ENCODE measurements at places on chromosomes 2 and 18.

- no peak for DNase-seq
Measured at GRCh38 chr2:219123356-219124135, 37.1 kb downstream of the NHEJ1 start.

GRCh38 chr2:234436482-234436837 lies 60.4 kb downstream of the ARL4C start:
- no peak for DNase-seq

DNA sequence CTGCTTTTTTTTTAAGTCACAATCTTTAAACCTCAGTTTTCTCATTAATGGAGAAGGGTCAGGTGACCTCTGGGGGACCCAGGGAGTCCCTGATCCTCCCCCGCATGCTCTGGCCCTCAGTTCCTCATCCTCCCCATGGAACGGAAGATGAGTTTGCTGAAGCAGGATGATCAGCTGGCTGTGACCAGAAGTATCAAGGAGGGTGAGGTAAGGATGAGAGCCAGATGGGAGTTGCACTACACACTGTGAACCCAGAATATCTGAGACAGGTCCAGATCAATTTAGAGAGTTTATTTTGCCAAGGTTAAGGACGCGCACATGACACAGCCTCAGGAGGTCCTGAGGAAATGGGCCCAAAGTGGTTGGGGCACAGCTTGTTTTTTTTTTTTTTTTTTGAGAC lies 3.8 kb downstream of the CATIP start:
- DNase-seq = no peak

- no peak for DNase-seq
Measured at GRCh38 chr2:237694415-237695194, 67.2 kb downstream of the LRRFIP1 start.

- no peak for DNase-seq
Measured at GRCh38 chr2:64672708-64673107, 19.0 kb upstream of the SERTAD2 start.

DNA sequence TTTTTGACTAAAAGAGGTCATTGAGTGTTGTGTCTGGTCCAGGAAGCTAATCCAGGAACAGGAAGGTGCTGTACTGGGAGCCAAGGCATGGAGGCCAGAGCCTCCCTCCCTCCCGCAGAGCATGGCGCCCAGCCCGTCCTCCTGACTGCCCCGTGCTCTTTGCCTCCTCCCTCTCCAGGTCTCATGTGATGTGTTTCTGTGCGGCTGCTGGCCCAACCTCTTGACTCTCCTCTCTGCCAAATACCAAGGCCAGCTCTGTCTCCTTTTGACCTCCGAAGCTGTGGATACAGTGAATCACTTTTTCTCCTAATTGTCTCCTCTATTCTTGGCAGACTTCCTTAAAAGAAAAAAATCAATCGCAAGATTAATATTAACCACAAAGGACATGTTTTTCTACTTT lies 284.1 kb downstream of the PHLPP1 start:
- no peak for DNase-seq

GRCh38 chr18:28606686-28607085 lies 429.8 kb upstream of the CDH2 start:
- DNase-seq = no peak

GRCh38 chr18:5937795-5938194 lies 42.5 kb upstream of the TMEM200C start:
- DNase-seq = no peak

DNA sequence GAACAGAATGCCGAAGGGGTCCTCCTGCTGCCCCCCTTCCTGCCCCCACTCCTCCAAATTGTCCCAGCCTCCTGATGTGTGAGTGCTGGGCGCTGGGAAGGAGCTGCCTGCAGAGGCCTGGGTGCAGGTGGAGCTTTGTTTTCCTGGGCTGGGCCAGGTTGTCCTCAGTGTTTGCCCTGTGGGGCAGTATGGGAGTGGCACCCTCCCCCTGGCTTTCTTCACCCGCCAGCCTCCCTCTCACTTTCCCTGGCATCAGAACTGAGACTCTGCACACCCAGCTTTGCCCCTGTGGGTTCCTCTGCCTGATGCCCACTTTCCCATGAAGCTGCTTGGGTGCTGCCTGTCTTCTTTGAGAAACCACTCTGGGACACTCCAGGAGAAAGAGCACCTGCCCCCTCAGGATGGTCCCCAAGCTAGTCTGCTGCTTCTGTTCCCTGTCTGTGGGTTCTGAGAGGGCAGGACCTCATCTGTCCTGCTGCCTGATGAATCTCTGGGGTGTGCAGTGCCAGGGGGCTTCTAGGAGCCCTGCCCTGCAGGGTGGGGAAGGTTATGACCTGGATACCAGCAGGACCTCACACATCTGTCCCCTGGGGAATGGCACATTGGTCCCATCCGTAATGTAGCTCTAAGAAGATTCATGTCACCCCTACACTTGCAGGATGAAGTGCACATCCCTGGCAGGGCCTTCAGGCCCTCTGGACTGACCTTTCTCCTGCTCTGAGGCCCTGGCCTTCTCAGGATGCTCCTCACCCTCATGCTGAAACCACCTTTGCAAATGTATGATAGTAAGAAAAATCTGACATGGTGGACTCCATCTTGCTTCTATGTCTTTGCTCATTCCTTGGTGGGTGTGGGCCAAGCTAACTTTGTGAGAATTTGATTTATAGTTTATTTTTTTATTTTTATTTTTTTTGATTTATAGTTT lies 146.8 kb upstream of the HS6ST1 start:
- DNase-seq = no peak

GRCh38 chr2:9641641-9642040 lies 10.8 kb upstream of the YWHAQ start:
- DNase-seq = peak; percentile 16

GRCh38 chr18:64037812-64038414 lies 68.0 kb downstream of the SERPINB8 start:
- DNase-seq = no peak

GRCh38 chr2:183383854-183384253 lies 259.6 kb downstream of the NUP35 start:
- DNase-seq = no peak

DNA sequence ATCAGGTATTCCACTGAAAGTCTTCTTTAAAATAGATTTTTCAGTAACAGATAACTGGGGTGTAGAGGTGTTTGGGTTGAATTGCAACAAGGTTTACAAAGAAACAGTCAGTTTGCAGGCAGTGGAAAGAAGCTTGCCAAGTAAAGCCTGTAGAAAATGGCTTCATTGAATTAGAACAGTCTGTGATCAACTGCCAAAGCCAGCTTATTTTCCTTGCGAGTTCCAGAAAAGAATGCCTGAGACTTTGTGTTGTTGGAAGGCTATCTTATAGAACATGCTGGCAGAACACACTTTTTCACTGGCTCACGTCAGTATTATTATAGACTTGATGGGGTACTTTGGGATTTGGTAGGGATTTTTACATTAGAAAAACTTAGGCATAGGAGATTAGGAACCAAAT lies 601.0 kb downstream of the XIRP2 start:
- no peak for DNase-seq

GRCh38 chr2:222322236-222322635 lies 23.4 kb upstream of the PAX3 start:
- DNase-seq = no peak

- no peak for DNase-seq
Measured at GRCh38 chr18:8224576-8224975, 384.7 kb upstream of the RAB12 start.

- no peak for DNase-seq
Measured at GRCh38 chr18:48994044-48994651, 43.4 kb upstream of the SMAD7 start.

DNA sequence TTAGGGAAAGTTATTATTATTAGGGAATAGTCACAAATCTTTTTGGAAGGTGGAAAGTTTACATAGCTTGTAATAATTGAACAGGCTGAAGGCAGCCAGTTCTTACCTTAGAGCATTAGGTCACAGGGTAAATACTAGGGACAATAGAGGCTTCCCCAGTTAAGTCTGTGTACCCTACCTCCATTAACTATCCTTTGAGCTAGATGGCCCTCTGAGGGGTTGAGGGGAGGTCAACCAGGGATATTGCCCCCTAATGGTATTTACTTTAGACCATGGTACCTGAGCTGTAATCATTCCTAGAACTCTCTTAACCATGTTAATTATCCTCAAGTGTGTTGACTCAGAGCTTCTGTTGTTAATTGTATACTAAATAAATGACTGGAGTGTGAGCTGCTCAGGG lies 120.5 kb upstream of the SCN7A start:
- DNase-seq = no peak

GRCh38 chr2:176495826-176496225 lies 226.6 kb downstream of the MTX2 start:
- DNase-seq = no peak

GRCh38 chr2:225735844-225736243 lies 336.3 kb downstream of the NYAP2 start:
- no peak for DNase-seq

- DNase-seq = no peak
Measured at GRCh38 chr2:227456102-227456501, 15.9 kb upstream of the AGFG1 start.

- DNase-seq = no peak
Measured at GRCh38 chr2:235041221-235041917, 89.6 kb downstream of the SH3BP4 start.

DNA sequence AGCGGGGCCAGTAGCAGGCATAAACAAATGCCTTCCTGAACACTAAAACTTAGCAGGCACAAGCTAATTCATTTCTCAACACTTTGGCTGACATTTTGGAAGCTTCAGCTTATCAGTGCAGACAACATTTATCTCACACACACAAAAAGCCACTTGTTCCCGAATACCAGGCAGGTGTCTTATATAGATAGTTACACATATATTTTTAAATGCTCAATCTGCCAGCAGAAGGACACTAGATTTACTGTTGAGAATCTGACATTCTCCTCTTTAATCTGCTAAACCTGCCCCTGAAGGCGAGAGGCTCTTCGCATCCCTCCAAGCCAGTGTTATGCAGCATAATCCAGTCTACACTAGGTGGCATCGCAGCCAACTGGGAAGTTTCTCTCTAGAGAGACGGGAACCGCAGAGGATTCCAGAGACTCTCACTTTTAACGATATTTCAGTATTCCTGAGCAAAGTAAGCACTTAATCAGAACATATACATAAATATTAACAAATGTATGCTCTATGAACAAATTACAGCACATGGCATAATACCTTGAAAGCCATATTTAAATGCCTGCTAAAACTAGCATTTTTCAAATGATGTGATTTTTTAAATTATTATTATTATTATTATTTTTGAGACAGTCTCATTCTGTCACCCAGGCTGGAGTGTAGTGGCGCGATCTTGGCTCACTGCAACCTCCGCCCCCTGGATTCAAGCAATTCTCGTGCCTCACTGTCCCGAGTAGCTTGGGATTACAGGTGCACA lies 90.2 kb upstream of the SCG2 start:
- no peak for DNase-seq

GRCh38 chr2:196290569-196290968 lies 119.2 kb upstream of the STK17B start:
- DNase-seq = no peak

GRCh38 chr18:53764086-53764485 lies 460.4 kb downstream of the MBD2 start:
- no peak for DNase-seq

DNA sequence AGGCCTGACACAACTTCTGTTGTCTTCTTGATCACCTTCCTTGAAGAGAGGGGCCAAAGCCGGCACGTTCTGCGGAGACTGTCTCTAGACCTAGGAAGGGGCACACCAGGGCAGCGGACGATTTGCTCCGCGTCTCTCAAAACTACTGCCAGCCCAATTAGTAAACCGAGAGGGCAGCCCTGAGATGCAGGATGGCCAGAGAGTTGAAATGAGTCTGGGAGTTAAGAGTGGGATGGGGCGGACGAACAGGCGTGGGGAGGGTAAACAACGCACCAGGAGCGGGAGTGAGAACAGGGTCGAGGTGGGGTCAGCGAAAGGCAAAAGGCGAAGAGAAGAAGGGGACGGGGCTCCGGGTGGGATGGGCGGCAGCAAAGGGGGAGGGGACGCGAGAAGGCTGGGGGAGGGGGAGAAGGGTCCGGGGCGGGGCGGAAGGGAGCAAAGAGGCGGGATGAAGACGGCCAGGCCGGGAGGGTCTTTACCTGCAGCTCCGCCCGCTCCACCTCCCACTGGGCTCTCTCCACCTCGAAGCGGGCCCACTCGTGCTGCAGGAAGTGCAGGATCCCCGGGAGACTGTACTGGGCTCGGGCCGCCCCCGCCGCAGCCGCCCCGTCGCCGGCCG lies 476 bp downstream of the STRN start:
- peak; percentile 47 for DNase-seq

- DNase-seq = no peak
Measured at GRCh38 chr2:214265991-214266489, 144.8 kb upstream of the VWC2L start.

DNA sequence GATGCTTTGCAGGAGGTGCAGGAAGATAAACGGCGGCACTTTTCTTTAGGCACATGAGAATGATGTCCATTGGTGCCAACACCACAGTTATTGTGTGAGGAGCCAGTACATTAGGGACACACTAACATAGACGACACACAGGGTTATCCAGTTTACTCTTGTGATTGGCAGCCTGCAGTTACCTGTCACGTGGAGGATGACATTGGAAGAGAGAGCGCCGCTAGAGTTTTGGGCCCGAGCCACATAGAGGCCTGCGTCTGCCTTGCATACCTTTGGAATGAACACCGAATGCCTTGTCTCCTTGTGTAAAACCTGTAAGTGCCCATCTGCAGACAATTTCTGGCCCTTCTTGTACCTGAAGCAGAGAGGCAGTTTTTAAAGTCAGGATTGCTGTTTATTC lies 26.9 kb upstream of the TTN start:
- DNase-seq = no peak

GRCh38 chr2:38740851-38741731 lies 10.1 kb downstream of the SRSF7 start:
- DNase-seq = no peak

- DNase-seq = peak; percentile 71
Measured at GRCh38 chr18:13464432-13465123, 246.0 kb downstream of the LDLRAD4 start.

DNA sequence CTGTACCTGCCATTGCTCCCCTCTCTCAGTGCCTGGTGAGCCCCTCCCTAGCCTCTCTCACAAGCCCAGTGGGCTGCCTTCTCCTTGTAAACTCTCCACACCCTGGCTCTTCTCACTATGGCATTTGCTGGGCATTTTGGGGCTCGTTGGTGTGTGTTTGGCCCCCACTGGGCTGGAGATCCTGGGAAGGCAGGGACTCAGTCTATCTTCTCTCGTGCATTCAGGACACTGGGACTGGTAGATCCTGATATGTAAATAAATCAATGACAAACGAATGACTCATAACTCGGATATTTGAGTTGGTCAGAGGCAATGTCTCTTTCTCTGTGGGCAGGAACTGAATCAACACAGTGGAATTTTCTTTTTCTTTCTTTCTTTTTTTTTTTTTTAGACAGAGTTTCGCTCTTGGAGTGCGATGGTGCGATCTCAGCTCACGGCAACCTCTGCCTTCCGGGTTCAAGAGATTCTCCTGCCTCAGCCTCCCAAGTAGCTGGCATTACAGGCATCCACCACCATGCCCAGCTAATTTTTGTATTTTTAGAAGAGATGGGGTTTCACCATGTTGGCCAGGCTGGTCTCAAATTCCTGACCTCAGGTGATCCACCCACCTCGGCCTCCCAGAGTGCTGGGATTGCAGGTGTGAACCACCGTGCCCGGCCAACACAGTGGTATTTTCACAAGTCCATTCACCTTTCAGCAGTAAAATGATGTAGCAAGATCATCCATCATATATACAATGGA lies 144.6 kb upstream of the SPRED2 start:
- DNase-seq = no peak

- no peak for DNase-seq
Measured at GRCh38 chr2:159108181-159108893, 139.9 kb downstream of the TANC1 start.

- DNase-seq = no peak
Measured at GRCh38 chr2:121502246-121502645, 28.4 kb upstream of the RNU4ATAC start.
